ENCODE measurements at places on chromosomes 16 and 17.
A peak's percentile ranks its signal among the peaks of the same experiment; 100 is the strongest.

- no peak overlapping the region for H3K4me3 ChIP-seq
- H3K27ac ChIP-seq, result no peak overlapping the region
- no peaks in the 10 kb centered on the region for H3K4me1 ChIP-seq
- H3K36me3 ChIP-seq, result peaks cover 34% of the 10 kb centered on the region
- peak; percentile 87 for DNase-seq
Observed at GRCh38 chr16:84062734-84063640, 20.4 kb upstream of the SLC38A8 start.

DNA sequence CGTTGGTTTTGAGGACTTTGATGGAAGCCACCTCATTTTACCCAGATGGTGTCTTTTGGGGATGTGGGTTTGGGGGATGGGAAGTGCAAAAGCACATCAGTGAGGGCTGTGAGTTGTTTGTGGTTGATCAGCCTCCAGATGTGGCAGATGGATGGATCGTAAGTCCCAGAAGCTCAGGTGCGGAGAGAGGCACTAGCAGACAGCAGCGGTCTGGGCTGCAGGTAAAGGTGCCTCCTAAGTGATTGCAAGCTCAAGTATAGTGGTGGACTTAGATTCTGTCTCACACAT is 18.0 kb downstream of the HS3ST3B1 start:
- H3K4me3 ChIP-seq, result no peak overlapping the region
- H3K36me3 ChIP-seq, result no peaks in the 10 kb centered on the region
- H3K4me1 ChIP-seq, result no peaks in the 10 kb centered on the region
- H3K27ac ChIP-seq, result no peak overlapping the region
- no peaks in the 10 kb centered on the region for H3K27me3 ChIP-seq

DNA sequence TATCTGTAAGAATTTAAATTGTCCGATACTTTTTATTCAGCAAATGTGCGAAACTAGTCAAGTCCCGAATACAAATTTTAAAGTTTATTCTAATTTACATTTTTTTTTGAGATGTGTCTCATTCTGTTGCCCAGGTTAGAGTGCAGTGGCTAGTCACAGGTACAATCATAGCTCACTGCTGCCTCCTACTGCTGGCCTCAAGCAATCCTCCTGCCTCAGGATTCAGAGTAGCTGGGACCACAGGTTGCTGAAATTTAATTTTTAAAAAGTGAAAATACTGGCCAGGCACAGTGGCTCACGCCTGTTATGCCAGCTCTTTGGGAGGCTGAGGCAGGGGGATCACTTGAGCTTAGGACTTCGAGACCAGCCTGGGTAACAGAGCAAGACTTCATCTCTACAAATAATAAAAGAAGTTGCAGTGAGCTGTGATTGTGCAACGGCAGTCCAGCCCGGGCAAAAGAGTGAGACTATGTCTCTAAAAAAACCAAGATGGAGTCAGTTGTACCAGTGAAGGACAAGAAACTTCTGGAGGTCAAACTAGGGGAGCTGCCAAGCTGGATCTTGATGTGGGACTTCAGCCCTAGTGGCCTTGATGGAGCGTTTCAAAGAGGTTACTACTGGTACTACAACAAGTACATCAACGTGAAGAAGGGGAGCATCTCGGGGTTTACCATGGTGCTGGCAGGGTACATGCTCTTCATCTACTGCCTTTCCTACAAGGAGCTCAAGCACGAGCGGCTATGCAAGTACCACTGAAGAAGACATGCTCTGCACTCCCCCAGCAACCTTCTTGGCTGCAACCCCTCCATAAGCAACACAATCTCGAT is 5.6 kb downstream of the POLG2 start:
- H3K4me1 ChIP-seq, result peaks cover 23% of the 10 kb centered on the region
- no peaks in the 10 kb centered on the region for H3K27me3 ChIP-seq
- DNase-seq, result peak; percentile 50
- H3K36me3 ChIP-seq, result peaks cover 10% of the 10 kb centered on the region
- H3K4me3 ChIP-seq, result no peak overlapping the region

DNA sequence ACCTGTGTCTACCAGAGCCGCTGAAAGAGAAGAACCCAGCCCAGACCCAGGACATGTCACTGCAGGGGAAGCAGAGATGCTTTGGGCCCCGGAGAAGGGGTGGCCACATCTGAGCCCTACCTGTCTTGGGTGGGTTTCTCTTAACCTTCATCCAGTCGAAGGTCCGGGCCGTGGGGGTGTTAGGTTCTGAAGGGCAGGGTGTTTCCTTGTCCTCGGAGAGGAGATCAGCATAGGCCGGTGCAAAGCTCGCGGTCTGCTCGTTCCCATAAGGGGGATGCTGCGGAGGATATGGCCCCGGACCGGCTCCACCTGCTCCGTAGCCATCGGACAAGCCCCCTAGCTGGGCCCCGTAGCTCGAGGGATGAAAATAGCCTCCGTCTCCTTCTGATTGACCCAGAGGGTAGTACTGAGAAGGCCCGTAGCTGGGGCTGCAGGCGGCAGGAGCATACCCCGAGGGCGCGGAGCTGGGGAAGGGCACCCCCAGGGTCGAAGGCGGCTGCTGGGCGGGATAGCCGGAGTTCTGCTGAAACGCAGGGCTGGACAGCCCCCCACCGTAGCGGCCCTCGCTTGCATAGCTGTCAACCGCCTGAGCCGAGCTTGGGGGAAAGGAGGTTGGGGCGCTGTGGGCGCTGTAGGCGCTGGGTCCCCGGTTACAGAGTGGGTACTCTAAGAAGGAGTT is 464 bp downstream of the HOXB1 start:
- H3K27ac ChIP-seq, result no peak overlapping the region
- DNase-seq, result no peak
- no peaks in the 10 kb centered on the region for H3K36me3 ChIP-seq
- H3K4me3 ChIP-seq, result no peak overlapping the region
- H3K27me3 ChIP-seq, result no peaks in the 10 kb centered on the region
- H3K4me1 ChIP-seq, result peaks cover 6% of the 10 kb centered on the region

DNA sequence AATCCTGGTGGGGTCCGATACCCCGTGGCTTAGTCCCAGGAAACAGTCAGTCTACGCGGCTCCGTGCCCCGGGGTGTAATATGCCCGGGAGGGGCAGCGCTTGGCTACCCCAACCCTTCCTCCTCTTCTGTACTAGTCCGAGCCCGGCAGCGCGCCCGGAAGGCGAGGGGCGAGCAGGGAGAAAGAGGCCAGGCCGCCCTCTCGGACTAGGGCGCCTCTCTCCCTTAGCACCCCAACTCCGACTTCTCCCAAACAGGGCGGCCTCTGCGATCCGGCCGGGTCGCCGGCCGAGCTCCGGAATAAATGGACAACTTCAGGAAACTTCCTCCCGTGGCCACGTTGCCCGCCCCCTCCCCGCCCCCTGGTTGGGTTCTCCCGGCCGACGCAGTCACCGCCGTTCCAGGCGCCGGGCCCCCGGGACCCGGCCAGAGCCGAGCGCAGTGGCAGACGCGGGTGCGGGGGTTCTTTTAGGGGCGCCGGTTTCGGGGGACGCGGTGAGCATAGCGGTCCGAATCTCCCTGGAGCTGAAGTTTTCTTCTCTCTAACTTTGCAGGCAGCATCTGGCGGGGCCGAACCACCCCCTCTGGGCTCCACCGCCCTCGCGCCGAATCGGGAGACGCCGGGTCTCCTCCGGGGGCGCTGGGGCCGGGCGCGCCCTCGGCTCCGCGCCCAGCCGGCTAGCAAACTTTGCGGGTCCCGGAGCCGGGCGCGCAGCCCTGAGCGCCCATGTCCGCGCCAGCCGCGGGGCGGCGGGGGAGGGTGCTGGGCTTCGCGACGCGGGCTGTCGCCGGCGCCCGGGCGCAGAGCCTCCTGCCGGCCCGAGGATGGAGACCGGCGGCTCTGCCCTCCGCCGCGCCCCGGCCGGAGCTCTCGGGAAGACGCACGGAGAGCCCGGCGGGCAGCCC is at the start of gene SDK2:
Gene SDK2 (minus strand): TSS at position 301 of the 905 bp plus-strand sequence. CDS start 357 bp downstream, outside the sequence.
- peak; percentile 87 for DNase-seq
- no peak within 1 kb of the TSS for H3K27ac ChIP-seq
- H3K27me3 ChIP-seq, result peaks cover 38% of the 10 kb centered on the region
- H3K4me3 ChIP-seq, result peak within 1 kb of the TSS; percentile 51

DNA sequence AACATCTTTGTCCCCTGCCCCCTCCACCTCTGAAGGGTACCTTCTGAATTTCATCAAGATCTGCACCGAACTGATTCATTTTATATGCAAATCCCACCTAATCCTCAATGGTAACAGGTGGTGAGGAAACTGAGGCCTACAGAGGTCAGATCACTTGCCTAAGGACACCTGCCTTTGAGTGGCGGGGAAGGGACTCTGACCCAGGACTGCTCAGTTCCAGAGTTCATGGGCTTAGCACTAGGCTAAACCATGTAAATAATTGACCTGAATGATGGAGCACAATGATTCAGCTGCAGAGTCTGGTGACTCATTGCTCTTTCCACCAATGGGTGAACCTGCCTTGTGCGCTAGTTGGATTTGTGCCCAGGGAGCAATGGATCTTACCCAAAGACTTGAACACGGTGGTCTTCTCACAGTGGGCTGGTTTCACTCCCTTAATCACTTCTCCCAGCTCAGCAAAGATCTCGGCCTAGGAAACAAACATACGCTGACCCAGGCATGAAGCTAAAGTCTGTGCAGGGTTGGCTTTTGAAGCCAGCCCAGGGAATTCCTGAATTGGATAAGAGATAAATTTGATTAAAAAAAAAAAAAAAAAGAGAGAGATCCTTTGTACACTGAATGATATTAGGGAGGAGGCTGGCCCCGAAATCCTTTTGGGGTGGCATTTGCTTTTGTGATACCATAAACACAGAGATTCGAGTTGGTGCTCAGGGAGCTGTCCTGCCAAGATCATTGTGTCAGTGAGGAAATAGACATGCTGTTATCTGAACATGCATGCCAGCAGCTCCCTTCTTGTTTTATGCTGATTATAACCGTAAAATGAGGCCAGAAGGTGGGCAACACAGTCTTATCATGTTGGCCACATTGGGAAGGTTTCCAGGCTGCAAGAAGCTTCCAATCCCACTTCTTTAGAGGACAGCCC is 17.0 kb downstream of the CRYM start:
- no peak for DNase-seq
- H3K27ac ChIP-seq, result no peak overlapping the region
- no peak overlapping the region for H3K4me3 ChIP-seq
- H3K36me3 ChIP-seq, result no peaks in the 10 kb centered on the region
- no peaks in the 10 kb centered on the region for H3K4me1 ChIP-seq
- H3K27me3 ChIP-seq, result no peaks in the 10 kb centered on the region

DNA sequence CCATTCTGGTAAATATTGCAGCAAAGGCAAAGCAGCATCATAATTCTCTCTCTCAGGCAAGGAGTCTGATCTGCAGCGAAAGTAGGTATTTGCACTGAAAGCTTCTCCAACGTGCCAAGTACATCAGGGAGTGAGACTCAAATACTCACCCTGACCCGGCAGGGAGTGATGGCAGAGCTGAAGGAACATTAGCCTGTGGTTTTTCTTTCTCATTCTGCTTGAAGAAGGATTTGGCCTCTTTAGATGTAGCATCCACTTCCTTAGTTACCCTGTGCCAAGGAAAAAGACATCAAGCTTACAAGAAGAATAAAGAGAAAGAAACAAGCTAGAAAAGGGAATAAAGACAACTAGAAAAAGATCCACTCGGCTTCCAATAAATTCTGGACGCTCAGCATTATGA is 38.4 kb downstream of the CFDP1 start:
- peaks cover 16% of the 10 kb centered on the region for H3K36me3 ChIP-seq
- DNase-seq, result no peak
- H3K27me3 ChIP-seq, result no peaks in the 10 kb centered on the region

DNA sequence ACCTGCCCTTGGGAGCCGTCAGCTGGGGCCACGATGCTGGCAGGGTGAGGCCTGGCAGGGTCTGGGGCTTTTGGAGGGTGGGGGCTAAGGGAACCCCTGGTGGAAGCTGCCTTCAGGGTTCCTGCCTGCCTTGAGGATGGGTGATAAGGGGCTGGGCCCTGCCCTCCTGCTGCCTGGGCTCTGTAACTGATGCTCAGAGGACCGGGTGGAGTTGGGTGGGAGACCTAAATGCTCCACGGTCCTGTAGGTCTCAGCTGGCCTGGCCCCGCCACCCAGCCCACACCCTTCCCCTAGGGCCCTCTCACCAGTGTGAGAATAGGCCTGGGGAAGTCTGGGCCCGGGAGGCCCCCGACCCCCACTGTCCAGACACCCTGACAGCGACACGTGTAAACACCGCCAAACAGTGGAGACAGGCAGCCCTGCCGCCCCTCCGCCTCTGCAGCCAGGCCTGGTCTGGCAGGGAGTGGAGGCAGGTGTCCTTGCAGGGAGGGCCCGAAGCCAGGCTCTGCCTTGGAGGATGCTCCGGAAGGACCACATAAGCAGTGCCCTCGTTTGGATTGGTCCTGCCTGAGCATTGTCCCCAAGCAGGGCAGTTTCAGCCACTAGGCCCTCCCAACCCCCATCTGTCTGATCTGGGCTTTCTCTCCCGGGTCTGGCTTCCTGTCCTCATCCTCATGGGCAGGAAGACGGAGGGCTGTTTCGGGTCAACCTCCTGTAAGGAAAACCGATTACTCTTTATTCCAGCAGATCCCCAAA is 6.5 kb upstream of the BAHCC1 start:
- H3K4me3 ChIP-seq, result no peak overlapping the region
- H3K36me3 ChIP-seq, result no peaks in the 10 kb centered on the region
- H3K4me1 ChIP-seq, result peaks cover 73% of the 10 kb centered on the region
- no peak for DNase-seq

- no peak overlapping the region for H3K4me3 ChIP-seq
- H3K27ac ChIP-seq, result no peak overlapping the region
- no peaks in the 10 kb centered on the region for H3K4me1 ChIP-seq
- no peaks in the 10 kb centered on the region for H3K36me3 ChIP-seq
Observed at GRCh38 chr17:8668176-8668740, 37.7 kb upstream of the MYH10 start.

DNA sequence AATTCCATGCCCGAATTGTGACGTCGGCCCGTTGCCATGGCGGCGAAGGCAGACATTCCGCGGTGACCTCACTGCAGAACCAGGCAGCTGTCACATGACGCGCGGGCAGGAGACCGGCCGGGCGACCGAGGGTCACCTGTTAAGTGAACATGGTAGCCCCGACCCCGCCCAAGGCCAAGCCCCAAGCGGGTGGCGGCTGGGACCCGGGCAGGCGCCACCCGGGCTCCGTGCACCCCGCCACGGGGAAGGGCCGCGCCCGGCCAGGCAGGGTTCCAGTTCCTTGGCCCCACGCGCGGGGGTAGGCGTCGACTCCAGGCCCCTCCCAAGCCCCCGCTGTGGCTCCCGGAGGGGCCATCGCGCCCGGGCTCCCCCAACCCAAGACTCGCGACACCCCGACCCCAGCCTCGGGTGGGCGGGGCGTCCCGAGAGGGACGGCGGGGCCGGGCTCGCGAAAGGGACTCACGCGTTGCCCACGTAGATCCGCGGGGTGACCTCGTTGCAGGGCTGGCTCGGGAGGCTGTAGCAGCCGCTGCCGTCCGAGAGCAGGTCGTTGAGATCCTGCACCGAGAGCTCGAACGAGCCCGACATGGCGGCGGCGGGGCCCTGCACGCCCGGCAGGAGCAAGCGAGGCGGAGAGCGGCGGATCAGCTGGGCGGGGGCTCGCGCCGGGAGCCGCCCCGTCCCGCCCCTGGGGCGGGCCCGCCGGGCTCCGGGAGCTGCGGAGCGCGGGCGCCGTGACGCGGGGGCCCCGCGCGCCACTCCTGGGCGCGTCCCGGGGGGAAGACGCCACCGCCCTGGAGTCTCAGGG is at the start of gene DUSP3:
Gene DUSP3 (minus strand): TSS at position 641 of the 808 bp plus-strand sequence. CDS start 53 bp downstream, at position 588.
- peak within 1 kb of the TSS; percentile 99 for H3K27ac ChIP-seq
- H3K27me3 ChIP-seq, result no peaks in the 10 kb centered on the region
- no peaks in the 10 kb centered on the region for H3K36me3 ChIP-seq
- peak; percentile 97 for DNase-seq
